GM23338 (cell line): ENCODE measurements at places on chromosomes 2 and 18. TPM values are rescaled to one million over a fixed set of nuclear protein-coding genes. Genes with fewer than 3 reads are reported as not detected.
A peak's percentile ranks its signal among the peaks of the same experiment; 100 is the strongest.

- peak overlapping the region; percentile 100 for H3K27ac ChIP-seq
- H3K4me1 ChIP-seq, result peaks cover 40% of the 10 kb centered on the region
- H3K4me3 ChIP-seq, result peak overlapping the region; percentile 67
- peak; percentile 82 for DNase-seq
These were observed 1.0 kb upstream of the ACTR3 start for GRCh38 chr2:113888641-113889470.

DNA sequence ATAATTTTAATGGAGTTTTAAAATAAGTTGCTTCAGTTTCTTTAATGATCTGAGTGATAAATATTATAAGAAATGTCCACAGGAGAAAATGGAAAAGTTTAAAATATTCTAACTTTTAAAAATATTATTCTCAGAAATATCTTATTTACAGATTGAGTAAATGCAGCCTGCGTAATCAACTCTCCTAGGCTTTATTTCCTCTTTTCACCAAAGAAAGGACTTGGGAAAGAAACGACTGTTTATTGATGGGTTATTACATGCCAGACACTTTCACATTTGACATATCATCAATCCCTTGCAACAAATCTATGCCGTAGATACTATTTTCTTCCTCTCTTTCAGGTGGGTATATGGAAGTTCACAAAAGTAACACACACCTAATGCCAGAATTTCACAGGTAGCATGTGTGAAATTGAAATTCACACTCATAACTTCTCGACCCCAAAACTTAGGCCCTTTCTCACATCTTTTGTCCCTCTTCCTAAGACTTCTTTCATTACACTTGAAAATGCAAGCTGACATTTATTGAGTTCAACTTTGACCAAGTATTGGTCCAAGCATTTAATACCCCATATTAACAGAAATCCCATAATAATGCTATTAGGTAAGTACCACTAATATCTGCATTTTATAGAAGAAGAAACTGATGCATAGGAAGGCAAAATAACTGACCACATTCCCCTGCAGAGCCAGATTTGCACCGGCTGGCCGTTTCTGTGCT lies 49.2 kb downstream of the MYOM1 start:
- H3K27me3 ChIP-seq, result no peaks in the 10 kb centered on the region
- no peaks in the 10 kb centered on the region for H3K4me1 ChIP-seq
- H3K4me3 ChIP-seq, result no peak overlapping the region
- DNase-seq, result no peak

- no peaks in the 10 kb centered on the region for H3K4me1 ChIP-seq
- H3K27ac ChIP-seq, result no peak overlapping the region
- H3K27me3 ChIP-seq, result no peaks in the 10 kb centered on the region
- no peak overlapping the region for H3K4me3 ChIP-seq
These were observed 365.3 kb downstream of the TDRD15 start for GRCh38 chr2:21489080-21489479.

DNA sequence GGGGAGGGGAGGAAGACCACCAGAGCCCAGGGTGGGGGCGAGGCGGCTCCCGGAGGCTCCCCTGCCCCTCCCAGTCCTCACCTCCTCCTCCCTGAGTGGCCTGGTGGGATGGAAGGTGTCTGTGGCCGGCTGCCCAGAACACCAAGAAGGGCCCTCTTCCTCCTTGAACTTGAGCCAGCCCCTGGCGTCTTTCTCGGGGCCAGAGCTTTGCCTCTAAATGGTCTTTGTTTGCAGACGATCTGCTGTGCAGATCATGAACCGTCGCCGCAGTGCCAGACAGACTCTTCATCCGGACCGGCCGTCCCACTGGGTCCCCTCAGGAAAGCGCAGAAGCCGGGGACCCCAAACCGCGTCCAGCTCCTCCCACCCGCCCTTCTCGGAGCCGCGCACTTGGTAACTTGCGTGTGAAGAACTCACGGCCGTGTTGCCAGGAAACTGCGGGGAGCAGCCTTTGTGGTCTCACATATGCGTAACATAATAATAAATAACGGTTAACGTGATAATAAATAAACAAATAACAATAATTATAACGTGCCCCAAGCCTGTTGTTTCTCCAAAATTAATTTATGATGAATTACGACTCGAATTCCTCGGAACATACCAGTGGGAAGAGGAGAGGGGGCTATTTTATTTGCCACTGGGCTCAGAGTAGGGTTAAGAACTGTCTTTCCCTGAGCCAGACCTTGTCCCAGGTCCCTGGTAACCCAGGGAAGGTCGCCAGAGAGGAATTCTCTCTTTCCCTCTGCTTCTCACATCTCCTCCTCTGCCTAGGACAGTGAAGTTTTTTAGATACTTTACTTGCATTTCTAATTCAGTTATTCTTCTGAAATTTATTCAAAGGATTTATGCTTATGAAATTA lies 41.0 kb downstream of the PTGR3 start:
- no peak overlapping the region for H3K27ac ChIP-seq
- H3K36me3 ChIP-seq, result no peaks in the 10 kb centered on the region
- H3K27me3 ChIP-seq, result no peaks in the 10 kb centered on the region

GRCh38 chr2:139000131-139000785 lies 220.1 kb upstream of the NXPH2 start:
- H3K4me1 ChIP-seq, result peaks cover 9% of the 10 kb centered on the region
- DNase-seq, result peak; percentile 41
- no peak overlapping the region for H3K4me3 ChIP-seq
- H3K27ac ChIP-seq, result no peak overlapping the region
- no peaks in the 10 kb centered on the region for H3K27me3 ChIP-seq

GRCh38 chr2:65393743-65394422 lies 38.5 kb downstream of the SPRED2 start:
- H3K4me3 ChIP-seq, result no peak overlapping the region
- H3K27ac ChIP-seq, result no peak overlapping the region
- DNase-seq, result no peak
- no peaks in the 10 kb centered on the region for H3K27me3 ChIP-seq
- H3K36me3 ChIP-seq, result no peaks in the 10 kb centered on the region

- H3K27me3 ChIP-seq, result peaks cover 7% of the 10 kb centered on the region
- H3K4me3 ChIP-seq, result no peak overlapping the region
These were observed 239.4 kb upstream of the TANK start for GRCh38 chr2:160920791-160921303.

DNA sequence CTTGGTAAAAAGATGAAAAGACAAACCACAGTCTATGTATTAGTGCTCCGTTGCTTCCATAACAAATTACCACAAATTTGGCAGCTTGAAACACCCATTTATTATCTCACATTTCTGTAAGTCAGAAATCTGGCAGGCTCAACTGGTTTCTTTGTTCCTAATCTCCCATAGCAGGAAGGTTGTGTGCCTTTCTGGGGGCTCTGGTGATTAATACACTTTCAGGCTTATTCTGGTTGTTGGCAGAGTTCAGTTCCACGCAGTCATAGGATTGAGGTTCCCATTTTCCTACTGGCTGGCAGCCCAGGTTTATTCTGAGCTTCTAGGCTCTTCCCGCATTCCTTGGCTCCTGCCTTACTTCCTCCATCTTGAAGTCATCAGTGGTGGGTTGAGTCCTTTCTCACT lies 189.3 kb downstream of the ANAPC1 start:
- H3K27ac ChIP-seq, result no peak overlapping the region
- H3K27me3 ChIP-seq, result no peaks in the 10 kb centered on the region
- H3K36me3 ChIP-seq, result no peaks in the 10 kb centered on the region
- no peak overlapping the region for H3K4me3 ChIP-seq
- H3K4me1 ChIP-seq, result no peaks in the 10 kb centered on the region
- no peak for DNase-seq

DNA sequence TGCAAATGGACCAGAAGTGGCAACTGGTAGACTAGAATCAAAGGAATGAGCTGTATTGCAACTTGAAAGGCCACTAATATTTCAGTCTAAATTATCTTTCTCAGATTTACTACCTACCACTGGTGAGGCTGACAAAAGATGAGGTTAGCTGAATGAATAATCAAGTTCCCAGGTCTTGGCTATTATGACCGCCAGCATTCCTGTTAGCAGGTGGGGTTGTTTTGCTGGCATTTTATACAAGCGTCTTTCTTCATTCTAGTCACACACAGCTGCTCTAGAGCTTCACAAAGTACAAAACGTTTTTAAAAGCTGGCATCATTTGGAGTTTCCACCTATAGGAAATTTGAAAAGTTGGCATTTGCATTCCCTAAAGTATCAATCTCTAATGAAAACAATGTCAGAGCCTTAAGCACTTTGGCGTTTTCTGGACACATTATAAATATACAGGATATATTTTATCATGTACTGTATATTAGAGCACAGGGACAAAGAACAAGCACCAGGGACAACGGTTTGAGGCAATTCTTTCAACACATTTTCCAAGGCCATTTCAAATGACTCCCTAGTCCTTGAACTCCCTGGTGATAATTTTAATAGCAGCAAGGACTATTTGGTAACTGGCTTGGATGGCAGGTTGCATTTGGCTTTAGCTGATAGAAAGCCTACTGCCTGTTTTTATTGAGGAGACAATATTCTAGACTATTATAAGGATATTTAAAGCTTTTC lies 410.2 kb upstream of the CHST9 start:
- no peak overlapping the region for H3K4me3 ChIP-seq
- no peaks in the 10 kb centered on the region for H3K4me1 ChIP-seq
- DNase-seq, result peak; percentile 2
- H3K27me3 ChIP-seq, result no peaks in the 10 kb centered on the region
- no peaks in the 10 kb centered on the region for H3K36me3 ChIP-seq

DNA sequence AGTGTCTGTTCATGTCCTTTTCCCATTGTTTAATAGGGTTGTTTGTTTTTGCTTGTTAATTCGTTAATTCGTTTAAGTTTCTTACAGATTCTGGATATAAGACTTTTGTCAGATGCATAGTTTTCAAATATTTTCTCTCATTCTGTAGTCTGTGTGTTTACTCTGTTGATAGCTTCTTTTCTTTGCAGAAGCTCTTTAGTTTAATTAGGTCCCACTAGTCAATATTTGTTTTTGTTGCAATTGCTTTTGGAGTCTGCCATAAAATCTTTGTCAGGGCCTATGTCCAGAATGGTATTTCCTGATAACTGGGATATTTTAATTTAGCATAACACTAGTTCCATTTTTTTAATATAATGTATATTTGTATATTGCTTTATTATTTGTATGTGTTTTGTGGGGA lies 1380.1 kb downstream of the SUCLG1 start:
- no peak for DNase-seq
- H3K36me3 ChIP-seq, result no peaks in the 10 kb centered on the region
- no peaks in the 10 kb centered on the region for H3K27me3 ChIP-seq
- no peak overlapping the region for H3K4me3 ChIP-seq

GRCh38 chr2:218832520-218832919 lies 917 bp upstream of the PRKAG3 start:
- H3K4me1 ChIP-seq, result no peaks in the 10 kb centered on the region
- H3K36me3 ChIP-seq, result no peaks in the 10 kb centered on the region
- H3K4me3 ChIP-seq, result no peak overlapping the region
- H3K27ac ChIP-seq, result no peak overlapping the region
- H3K27me3 ChIP-seq, result no peaks in the 10 kb centered on the region
- no peak for DNase-seq

Gene CYRIA
- 3.9 and 5.3 TPM in 2 replicates for total RNA-seq

Gene CGREF1
- 2.3 and 4.1 TPM in 2 replicates for total RNA-seq

Gene C2orf15
- total RNA-seq, result 6.4 and 8.4 TPM in 2 replicates

Gene TUBA4B
- total RNA-seq, result 0.14 TPM in 1 of 2 replicates, not detected in the other

Gene ZNF396
- total RNA-seq, result 0.31 and 0.85 TPM in 2 replicates

Gene IL37
- not detected in 2 replicates for total RNA-seq

Gene KATNAL2
- 7.7 and 11.8 TPM in 2 replicates for total RNA-seq

Gene DCDC2C
- total RNA-seq, result not detected in 2 replicates

Gene DNAJC5G
- total RNA-seq, result 0.39 and 0.59 TPM in 2 replicates

Gene ACMSD
- not detected in 2 replicates for total RNA-seq
